ENCODE measurements at places on chromosomes 5 and 9. TPM values are rescaled to one million over a fixed set of nuclear protein-coding genes. Genes with fewer than 3 reads are reported as not detected.

- no peak for ATAC-seq
Measured at GRCh38 chr9:95225076-95225725, 92.3 kb downstream of the FANCC start.

DNA sequence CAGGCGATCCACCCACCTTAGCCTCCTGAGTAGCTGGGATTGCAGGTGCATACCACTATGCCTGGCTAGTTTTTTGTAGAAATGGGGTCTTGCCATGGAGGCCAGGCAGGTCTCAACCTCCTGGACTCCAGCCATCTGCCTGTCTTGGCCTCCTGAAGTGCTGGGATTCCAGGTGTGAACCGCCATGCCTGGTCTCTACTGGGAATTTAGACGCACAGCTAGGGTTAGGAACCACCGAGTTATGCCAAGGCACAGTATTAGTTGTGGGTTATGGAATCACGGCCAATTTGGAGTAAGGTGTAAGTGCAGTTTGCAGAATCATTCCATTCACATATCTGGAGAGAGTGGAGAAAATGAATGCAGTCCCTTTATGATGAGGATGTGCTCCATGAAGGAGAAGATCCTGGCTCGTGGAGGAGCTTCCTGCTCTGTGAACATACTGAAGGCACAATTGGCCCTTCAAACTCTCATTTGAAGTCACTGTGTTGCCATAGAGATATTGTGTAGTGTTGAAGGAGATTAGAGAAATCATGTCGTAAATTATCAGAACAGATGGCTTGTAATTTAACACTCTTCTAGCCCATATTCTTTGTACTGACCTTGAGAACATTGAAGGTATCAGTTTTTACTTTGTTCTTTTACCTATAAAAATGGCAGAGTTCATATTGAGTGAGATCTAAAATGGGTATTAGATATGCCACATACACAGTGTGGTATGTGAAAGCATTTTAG, 18.8 kb downstream of the TRIO start:
- no peak for ATAC-seq

DNA sequence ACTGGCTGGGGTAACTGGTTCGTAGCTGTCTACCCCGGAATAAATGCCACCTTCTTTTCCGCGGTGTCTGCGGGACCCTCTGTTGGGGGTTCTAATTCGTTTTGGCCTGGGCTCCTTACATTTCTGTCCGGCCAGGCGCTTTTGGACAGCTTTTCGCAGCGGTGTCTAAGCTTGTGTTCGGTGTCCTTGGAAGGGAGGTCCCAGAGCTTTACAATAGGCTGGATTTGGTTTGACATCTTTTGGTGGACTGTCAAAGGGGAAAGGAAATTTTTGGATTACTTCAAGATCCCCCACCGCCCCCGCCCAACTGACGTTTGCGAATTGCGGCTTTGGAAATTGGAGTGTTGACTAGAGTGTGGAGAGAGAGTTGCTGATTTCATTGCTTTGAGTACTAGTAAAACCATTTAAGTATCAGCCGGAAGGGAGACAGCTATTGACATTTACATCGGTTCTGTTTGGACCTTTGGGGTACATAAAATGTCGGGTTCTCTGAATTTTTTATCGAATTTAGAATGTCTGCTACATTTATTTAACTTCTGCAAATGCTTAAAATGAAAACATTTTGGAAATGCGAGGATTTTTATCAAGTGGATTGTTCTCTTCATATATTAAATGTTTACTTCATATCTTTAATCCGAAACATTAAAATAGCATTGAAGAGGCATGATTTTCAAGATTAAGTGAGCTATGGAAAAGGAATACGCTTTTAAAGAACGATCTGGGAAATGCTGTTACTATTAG, 4.7 kb upstream of the PURA start:
- ATAC-seq = no peak

- ATAC-seq = no peak
Measured at GRCh38 chr5:38780945-38781344, 64.9 kb upstream of the OSMR start.

- no peak for ATAC-seq
Measured at GRCh38 chr5:170747851-170748250, 35.7 kb upstream of the GABRP start.

- no peak for ATAC-seq
Measured at GRCh38 chr9:126232461-126232860, 94.2 kb upstream of the MVB12B start.

DNA sequence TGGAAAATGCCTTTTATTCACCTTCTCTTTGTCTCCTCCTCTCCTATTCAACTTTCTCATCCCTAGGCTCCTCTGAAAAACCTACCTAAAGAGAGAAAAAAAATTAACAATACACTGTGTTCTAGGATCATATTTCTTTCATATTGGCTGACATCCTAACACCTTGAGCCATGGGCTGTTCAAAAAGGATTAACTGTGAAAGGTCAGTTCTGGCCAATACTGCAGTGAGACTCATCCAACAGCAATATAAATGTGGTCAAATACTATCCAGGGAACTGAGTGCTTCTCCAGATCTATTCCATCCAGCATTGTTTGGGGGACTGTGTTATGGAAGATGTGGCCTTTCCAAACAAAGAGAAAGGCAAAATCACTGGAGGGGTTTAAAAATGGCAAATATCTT, 131.1 kb upstream of the MOCS2 start:
- no peak for ATAC-seq

DNA sequence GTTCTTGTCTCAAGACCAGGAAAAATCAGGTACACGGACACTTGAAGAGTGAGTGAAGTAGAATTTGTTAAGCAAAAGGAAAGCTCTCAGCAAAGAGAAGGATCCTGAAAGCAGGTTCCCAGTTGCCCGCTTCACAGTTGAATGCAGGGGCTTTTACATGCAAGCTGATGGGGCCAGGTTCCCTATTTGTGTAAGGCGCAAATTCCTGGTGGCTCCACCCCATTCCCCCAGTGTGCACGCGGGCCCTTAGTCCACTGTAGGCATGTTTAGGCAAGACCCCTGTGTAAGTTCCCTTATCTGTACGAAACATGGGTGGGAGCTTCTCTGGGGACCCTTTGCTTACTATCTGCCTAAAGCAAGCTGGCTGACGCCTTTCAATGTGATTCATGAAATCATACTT, 2.7 kb upstream of the AGTPBP1 start:
- ATAC-seq = no peak

DNA sequence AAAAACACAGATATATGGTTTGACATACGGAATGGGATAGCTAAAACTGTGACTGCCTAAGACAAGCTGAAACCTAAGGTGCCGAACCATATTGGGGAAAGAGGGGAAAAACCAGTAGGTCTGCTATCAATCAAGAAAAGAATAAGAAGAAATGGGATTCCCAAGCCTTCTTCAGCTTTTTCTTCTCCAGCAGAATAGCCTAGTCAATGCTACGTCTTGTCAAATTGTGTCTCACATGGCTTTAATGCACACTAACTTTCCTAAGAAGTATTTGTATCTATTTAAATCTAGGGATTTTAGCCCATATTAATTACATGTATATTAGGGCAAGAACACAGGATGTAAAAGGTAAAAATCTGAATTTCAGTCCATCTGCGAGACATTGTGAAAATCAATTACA, 797 bp upstream of the FBXO38 start:
- ATAC-seq = no peak

DNA sequence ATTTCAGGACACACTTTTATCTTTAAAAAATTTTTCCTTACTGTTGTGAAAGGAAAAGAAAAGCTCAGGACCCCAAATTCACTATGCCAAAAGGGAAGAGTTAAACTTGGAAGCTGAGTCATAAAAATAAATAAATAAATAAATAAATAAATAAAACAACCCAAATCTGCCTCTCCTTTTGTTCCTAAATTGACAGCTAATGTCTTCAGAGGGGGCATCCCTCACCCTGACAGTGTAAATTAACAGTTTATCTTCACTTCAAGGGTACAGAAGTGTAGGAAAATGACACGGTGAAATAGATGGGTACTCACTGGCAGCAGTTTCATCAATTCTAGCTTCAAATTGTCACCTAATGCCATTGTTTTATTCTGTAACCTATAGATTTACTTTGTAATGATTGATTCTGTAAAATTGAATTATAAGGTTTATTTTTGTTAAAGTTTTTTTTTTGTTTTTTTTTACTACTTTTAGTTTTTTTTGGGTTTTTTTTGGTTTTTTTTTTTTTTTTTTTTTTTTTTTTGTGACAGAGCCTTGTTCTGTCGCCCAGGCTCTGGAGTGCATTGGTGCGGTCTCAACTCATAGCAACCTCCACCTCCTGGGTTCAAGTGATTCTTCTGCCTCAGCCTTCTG, 18.5 kb upstream of the ANXA1 start:
- ATAC-seq = no peak

DNA sequence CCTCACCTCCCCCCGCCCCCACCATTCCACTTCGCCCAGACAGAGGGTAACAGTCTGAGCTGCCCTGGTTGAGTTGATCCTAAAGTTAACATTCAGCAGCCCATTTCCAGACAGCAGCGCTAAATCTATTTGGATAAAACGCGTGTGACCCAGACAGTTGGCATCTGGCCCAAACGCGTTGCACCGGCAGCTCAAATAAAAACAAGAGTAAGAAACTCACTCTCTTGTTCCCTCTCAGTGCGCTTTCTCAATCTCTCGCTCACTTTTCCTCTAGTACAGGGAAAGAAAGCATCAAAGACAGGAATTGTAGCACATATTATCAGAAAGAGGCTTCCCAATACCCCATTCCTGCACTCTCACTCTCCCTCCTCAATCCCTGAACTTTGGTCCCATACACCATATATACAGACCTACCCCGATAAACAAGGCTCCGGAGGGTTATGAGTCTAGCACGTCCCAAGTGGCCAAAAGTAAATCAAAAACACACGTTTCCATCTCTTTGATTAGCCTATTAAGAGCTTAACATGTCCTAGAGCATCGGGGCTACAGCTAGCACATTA, 1.3 kb downstream of the ADAMTS6 start:
- no peak for ATAC-seq

DNA sequence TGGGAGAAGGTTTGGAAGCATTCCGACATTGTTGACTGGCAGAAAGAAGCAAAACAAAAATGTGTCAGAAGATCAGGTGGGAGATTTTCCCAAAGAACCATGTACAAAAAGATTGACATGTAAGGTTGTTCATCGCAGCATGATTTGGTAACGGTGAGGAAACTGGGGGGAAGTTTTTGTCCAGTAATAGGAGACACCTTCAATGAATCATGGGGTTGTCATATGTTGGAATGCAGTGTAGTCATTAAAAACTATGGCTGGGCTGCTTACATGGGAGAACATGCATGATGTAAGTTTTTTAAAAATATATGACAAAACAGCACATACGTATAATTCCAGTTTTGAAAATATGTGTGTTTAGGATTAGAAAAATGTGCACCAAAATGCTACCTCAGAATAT, 50.5 kb downstream of the HSD17B3 start:
- no peak for ATAC-seq

DNA sequence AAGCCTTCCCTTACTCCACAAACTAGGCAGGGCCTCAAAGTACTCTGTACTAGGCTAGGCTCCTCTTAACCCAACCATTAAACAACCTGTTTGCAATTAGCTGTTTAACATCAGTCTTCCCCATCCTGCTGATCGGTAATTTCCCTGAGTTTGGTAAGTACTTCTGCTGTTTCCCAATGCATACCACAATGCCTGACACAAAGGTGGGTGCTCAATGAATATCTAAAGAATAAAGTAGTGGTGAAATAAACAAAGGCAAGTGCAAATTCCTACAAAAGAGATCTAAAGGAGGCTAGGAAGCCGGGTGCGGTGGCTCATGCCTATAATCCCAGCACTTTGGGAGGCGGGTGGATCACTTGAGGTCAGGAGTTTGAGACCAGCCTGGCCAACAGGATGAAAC, 25.0 kb downstream of the FBXW2 start:
- no peak for ATAC-seq

- ATAC-seq = no peak
Measured at GRCh38 chr9:137275203-137275587, 2.3 kb upstream of the TOR4A start.

DNA sequence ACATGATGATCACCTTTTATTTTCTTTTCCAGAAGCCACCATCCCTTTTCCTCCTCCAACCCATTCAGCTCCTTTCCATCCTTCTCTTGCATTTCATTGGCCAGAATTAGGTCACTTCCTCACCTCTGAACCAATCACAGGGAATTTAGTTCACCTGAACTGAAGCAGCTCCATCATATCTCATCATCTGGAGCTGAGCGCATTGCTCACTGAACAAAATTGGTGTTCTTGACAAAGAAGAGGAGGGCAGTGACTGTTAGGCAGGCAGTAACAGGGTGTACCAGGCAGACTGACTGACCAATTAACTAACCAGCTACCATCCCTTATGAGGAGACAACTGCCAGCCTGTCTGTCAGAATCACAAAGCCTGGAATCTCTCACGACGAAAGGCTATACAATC, 1.8 kb upstream of the ZNF354A start:
- ATAC-seq = no peak

ECM2 gene
- not detected for total RNA-seq

OR1J2 gene
- not detected for total RNA-seq

CTSV gene
- 2.1 TPM for total RNA-seq

Data from activated T-helper 17 cell treated with anti-CD3 and anti-CD28 coated beads, Interleukin-2, amount 50 U/mL, for 72 hours (primary cell).